Neuronal stem cell (in vitro differentiated cells): ENCODE measurements at places on chromosomes 7 and 10.

- H3K4me3 ChIP-seq: no peak overlapping the region
- no peaks in the 10 kb centered on the region for H3K36me3 ChIP-seq
- no peak overlapping the region for H3K27ac ChIP-seq
- no peaks in the 10 kb centered on the region for H3K4me1 ChIP-seq
- no peak for DNase-seq
Observed at GRCh38 chr10:72665925-72666324, 26.0 kb upstream of the MCU start.

DNA sequence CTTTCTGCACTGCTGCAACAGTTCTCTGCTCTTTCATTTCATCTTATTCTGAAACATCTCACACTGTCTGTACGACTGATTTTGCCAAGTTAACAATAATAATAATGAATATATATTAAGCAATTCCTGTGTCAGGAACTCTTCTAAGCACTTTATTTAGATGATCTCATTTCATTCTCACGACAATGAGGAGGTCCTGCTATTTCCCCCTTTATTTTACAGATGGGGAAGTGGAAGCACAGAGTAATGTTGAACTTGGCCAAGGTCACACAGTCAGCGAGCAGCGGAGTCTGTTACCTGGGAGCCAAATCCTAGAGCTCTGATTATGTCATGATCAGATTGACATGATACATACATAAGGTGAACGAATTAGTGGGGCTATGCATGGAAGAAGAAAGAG lies 5.8 kb downstream of the MRC1 start:
- H3K4me3 ChIP-seq: no peak overlapping the region
- no peaks in the 10 kb centered on the region for H3K36me3 ChIP-seq
- no peaks in the 10 kb centered on the region for H3K27me3 ChIP-seq

- no peak overlapping the region for H3K4me3 ChIP-seq
- no peaks in the 10 kb centered on the region for H3K4me1 ChIP-seq
- H3K27ac ChIP-seq: no peak overlapping the region
- no peaks in the 10 kb centered on the region for H3K27me3 ChIP-seq
Observed at GRCh38 chr10:43978091-43978490, 329.4 kb upstream of the ZNF32 start.

- no peaks in the 10 kb centered on the region for H3K27me3 ChIP-seq
- no peak overlapping the region for H3K4me3 ChIP-seq
- no peaks in the 10 kb centered on the region for H3K36me3 ChIP-seq
- H3K27ac ChIP-seq: peak overlapping the region; percentile 83
Observed at GRCh38 chr10:133151543-133151972, 8.5 kb upstream of the KNDC1 start.

DNA sequence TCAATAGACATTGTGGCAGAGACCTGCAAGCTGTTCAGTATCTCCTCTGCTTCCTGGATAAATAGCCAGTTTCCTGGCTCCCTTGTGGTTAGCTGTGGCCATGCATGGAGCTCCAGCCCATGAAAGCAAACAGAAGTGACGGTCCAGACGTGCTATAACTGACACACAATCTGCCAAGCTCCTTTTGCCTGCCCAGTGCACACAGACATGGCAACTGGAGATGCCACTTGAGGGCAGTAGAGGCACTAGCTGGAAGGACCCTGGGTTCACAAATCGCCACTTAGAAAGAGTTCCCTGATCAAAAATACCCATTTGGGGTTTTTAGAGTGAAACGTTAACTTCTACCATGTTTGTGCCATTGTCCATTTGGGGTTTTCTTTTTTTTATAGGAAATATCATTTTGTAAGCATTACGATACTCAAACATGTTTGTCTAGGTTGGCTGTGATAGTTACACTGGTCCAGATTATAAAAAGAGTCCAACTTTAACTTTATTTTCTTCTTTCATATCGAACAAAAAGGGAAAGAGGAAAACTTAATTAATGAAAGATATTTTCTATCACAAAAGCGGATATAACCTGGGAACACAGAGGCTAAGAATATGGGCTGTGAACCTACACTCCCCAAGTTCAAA lies 31.3 kb downstream of the KIN start:
- no peaks in the 10 kb centered on the region for H3K4me1 ChIP-seq
- no peaks in the 10 kb centered on the region for H3K27me3 ChIP-seq
- no peak overlapping the region for H3K4me3 ChIP-seq
- no peak overlapping the region for H3K27ac ChIP-seq

DNA sequence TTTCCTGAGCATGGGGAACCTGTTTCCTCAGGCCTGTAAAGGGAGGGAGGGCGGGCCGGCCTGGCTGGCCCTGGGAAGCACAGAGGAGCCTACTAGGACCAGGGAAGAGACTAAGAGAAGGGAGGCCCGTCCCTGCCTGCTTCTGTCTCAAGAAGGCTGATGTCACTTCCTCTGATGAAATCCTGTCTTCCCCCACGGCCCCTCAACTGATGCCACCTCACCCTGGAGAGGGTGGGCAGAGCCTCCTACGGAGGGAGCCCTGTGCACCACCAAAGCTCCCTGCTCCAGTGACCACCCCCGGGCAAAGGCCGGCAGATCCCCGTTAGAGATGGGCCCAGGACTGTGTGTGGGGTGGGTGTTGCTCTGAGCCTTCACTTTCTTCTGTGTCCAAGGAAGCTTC lies 1.0 kb upstream of the PILRA start:
- no peaks in the 10 kb centered on the region for H3K27me3 ChIP-seq
- no peak overlapping the region for H3K4me3 ChIP-seq
- no peak overlapping the region for H3K27ac ChIP-seq
- DNase-seq: no peak
- peaks cover 14% of the 10 kb centered on the region for H3K36me3 ChIP-seq

DNA sequence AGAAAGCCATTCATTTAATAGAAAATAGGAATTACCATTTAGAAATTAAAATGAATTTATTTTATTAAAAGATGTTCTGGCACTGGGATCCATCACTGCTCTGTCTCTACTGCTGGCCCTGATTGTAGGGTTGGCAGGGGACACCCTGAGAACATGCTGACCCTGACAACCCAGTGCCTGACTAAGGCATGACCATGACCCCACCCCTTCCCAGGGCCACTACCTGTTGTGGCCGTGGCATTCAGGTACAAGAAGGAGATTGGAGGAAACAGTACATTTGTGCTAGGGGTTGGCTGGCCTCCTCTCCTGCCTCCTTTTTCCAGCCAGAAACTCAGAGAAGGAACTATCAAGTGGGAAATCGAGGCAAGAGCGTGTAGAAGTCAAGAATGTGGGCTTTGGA lies 197.0 kb upstream of the ZMIZ1 start:
- H3K4me3 ChIP-seq: no peak overlapping the region
- no peak overlapping the region for H3K27ac ChIP-seq
- H3K4me1 ChIP-seq: no peaks in the 10 kb centered on the region
- H3K27me3 ChIP-seq: no peaks in the 10 kb centered on the region

DNA sequence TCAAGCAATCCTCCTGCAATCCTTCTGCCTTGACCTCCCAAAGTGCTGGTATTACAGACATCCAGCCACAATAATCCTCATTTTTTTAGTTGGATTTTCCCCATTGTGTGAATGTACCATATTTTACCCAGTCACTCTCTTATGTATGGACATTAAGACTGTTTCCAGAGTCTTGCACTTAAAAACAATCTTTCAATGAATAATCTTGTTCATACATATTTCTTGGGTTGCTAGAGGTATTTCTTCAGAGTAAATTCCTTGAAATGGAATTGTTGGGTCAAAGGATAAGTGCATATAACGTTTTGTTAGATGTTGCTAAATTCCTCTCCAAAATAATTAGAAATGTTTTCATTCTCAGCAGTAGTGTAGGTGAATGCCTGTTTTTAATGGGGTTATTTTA lies 283.1 kb upstream of the KAT6B start:
- DNase-seq: no peak
- H3K36me3 ChIP-seq: no peaks in the 10 kb centered on the region
- H3K4me3 ChIP-seq: no peak overlapping the region

GRCh38 chr10:63627396-63627795 lies 106.2 kb downstream of the REEP3 start:
- DNase-seq: no peak
- H3K4me3 ChIP-seq: no peak overlapping the region
- H3K27me3 ChIP-seq: no peaks in the 10 kb centered on the region
- H3K4me1 ChIP-seq: peaks cover 14% of the 10 kb centered on the region
- no peak overlapping the region for H3K27ac ChIP-seq

- H3K4me3 ChIP-seq: no peak overlapping the region
- no peak overlapping the region for H3K27ac ChIP-seq
- no peaks in the 10 kb centered on the region for H3K36me3 ChIP-seq
- H3K27me3 ChIP-seq: no peaks in the 10 kb centered on the region
- DNase-seq: no peak
- H3K4me1 ChIP-seq: peaks cover 1% of the 10 kb centered on the region
Observed at GRCh38 chr7:25569765-25570164, 341.5 kb upstream of the NPVF start.

DNA sequence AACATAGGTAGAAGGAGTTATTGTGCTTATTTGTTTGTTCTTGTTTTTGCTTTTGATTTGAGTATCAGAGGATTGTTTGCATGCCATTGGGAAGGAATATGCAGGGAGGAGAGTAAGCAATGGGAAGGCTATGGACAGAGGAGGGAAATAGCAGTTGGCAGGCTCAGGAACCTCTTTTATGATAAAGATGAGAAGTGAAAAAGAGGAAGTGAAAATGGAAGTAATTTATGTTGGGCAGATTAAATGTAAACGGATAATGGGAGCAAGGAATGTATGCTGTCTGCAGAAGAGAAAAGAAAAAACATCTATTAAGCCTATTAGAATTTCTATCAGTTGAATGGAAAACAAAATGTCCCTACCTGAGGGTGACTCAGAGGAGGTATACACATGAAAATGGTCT lies 90.1 kb upstream of the NPSR1 start:
- no peaks in the 10 kb centered on the region for H3K36me3 ChIP-seq
- H3K4me3 ChIP-seq: no peak overlapping the region
- no peaks in the 10 kb centered on the region for H3K4me1 ChIP-seq
- no peak for DNase-seq
- H3K27me3 ChIP-seq: no peaks in the 10 kb centered on the region

GRCh38 chr10:72906446-72906845 lies 12.9 kb downstream of the OIT3 start:
- peaks cover 5% of the 10 kb centered on the region for H3K27me3 ChIP-seq
- DNase-seq: no peak
- H3K36me3 ChIP-seq: no peaks in the 10 kb centered on the region
- no peak overlapping the region for H3K4me3 ChIP-seq

DNA sequence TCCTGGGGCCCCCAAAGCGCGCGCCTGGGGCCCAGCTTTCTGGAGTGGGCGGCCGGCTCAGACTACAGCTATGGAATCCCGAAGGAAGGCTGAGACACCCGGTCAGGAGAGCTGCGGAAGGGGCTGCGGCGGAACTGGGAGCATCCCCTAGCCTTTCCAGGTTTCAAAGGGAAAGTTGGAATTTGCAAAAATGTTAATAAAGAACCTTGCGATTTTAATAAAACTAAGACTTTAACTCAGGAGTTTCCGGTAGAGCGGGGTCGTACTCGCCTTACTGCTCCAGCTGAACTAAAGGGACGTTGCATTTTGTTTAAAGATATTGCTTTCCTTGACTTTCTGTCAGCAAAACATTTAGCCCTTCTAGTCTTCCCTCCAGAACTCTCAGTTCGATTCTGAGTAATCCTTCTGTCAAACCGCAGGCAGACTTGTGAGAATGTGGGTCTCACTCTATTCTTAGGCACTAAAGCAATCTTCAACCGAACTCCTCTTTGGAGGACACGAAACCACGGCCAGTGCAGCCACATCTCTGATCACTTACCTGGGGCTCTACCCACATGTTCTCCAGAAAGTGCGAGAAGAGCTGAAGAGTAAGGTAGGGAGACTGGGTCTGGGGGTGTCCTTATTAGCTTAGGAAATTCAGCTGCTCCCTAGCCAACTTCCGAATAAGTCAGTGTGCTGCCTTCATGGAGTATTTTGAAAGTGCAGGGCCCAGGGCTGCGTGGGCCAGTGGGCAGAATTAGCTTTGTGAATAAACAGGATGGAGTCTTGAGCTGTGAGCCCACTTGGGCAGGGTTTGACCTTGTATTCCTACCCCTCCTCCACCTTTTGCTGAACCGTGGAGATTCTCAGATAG lies 1.9 kb downstream of the CYP26A1 start:
- no peak overlapping the region for H3K4me3 ChIP-seq
- H3K27ac ChIP-seq: no peak overlapping the region
- H3K27me3 ChIP-seq: peaks cover 64% of the 10 kb centered on the region
- H3K36me3 ChIP-seq: no peaks in the 10 kb centered on the region
- H3K4me1 ChIP-seq: peaks cover 15% of the 10 kb centered on the region

DNA sequence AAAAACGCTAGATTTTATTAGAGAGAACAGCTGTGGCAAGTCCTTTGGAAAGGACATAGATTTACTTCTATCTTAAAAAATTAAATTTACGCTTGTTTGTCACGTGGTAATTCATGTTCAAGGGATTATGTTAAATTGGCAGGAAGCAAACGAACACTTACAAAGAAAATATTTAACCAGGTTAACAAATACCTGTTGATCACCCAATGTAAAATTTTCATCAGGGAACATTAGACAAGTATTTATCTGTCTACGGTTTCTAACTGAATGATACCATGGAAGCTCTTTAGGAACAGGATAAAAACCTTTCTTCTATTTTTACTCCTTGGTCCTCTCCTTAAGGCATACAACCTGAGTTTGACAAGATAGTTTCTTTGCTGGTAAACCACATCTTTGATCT lies 122.2 kb downstream of the NOC3L start:
- no peaks in the 10 kb centered on the region for H3K36me3 ChIP-seq
- H3K27ac ChIP-seq: no peak overlapping the region
- no peak overlapping the region for H3K4me3 ChIP-seq
- H3K4me1 ChIP-seq: no peaks in the 10 kb centered on the region

- H3K27ac ChIP-seq: no peak overlapping the region
- no peaks in the 10 kb centered on the region for H3K36me3 ChIP-seq
- H3K4me3 ChIP-seq: no peak overlapping the region
Observed at GRCh38 chr7:15257689-15258088, 304.1 kb downstream of the AGMO start.

GRCh38 chr7:92368741-92369140 lies 78.5 kb upstream of the GATAD1 start:
- no peak for DNase-seq
- no peak overlapping the region for H3K27ac ChIP-seq

DNA sequence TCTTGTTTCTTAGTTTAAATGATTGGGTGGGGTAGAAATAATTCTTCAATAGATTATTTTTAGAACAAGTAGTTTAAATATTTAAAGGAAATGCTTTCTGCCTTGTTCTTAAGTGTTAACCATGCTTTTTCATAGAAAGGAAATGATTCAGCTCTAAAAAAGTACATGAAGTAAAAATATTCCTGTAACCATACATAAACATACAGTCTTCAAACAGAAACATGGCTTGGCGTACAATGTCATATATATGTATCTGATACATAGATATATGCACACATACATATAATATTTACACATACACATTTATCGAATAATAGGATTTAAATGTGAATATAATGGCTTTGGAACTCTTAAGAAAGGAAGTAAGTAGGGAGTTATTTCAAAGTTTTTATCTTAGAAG lies 84.4 kb downstream of the RUNDC3B start:
- no peak overlapping the region for H3K4me3 ChIP-seq
- H3K36me3 ChIP-seq: no peaks in the 10 kb centered on the region
- peaks cover 3% of the 10 kb centered on the region for H3K4me1 ChIP-seq
- no peak for DNase-seq

DNA sequence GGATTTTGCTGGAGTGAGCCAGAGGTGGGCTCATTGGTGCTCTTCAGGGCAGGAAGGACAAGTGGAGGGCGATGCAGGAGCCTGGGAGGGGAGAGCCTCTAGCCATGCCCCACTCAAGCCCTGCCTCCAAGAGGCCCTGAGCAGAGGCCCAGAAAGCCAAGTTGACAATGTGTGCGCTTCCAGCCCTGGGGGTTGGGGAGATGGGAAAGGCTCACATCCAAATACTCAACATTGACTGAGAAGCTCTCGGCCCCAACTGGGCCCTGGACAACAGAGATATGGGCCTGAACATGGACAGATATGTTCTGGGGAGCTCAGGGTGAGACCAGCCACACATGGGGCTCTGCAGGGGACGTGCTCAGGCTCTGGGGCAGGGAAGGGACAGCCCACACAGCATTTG lies 39.0 kb downstream of the FRMPD2 start:
- no peak for DNase-seq
